Cardiac fibroblast (primary cell): ENCODE measurements at places on chromosomes 3 and 15.

DNA sequence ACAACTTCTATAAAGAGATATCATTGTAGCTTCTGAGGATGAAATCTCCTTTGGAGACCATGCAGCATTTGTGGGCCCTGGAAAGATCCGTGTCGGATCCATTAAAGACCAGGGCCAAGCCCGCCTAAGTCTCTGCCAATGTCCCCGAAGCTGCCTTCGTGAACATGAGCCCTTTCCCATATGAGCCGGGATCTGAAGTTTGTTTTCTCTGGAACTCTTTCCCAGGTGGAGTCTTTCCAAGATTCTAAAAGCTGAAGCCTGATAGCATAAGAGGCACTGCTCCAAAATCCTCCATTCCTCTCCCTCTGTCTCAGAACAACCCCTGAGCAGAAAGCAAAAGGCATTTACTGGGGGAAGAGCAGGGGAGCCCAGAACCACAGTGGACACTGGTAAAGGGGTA lies 274.6 kb downstream of the NTRK3 start:
- no peak for DNase-seq

DNA sequence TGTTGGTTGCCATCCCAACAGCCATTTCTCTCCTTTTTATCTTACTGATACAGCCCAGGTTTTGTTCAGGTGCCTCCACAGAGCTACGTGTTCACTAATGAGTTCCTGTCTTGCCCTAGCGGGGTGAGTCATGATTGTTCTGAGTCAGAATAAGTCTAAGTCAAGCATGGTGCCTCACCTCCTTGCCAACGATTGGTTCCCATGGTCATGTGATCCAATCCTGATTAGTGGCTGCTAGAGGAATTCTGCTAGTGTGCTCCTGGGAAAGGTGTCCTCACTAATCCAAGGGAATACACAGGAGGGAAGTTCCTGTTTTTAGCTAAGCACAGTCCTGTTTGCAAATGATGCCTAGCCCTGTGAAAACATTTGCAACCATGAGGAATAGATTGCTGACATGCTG lies 99.8 kb downstream of the NSUN3 start:
- DNase-seq: no peak

GRCh38 chr3:14605067-14605466 lies 46.5 kb upstream of the CCDC174 start:
- DNase-seq: no peak

- DNase-seq: no peak
These were observed 688.3 kb upstream of the NECTIN3 start for GRCh38 chr3:110383356-110383755.

DNA sequence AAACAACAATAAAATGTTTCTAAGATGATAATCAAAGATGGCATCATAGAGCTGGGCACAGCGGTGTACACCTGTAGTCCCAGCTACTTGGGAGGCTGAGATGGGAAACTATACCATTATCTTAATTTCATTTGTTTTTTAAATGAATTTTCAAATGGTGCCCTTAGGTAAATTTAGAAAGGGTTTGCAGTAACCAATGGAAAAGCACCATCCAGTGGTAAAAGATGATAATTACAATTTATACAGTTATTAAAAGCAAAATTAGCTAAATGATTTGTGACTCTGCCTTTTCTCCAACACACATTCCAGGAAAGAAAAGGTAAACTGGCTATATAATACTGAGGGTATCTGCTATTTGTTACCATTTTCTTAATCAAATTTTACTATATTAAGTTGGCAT lies 14.4 kb upstream of the ANKRD28 start:
- DNase-seq: peak; percentile 66

GRCh38 chr3:73786321-73786807 lies 161.6 kb upstream of the PDZRN3 start:
- DNase-seq: peak; percentile 97

- DNase-seq: no peak
These were observed 62.3 kb upstream of the PLSCR4 start for GRCh38 chr3:146313031-146313745.

GRCh38 chr3:29261119-29261518 lies 19.8 kb upstream of the RBMS3 start:
- DNase-seq: no peak
